ENCODE measurements at places on chromosomes 6 and 20.

- no peaks in the 10 kb centered on the region for H3K36me3 ChIP-seq
- H3K4me3 ChIP-seq, result no peak overlapping the region
- no peaks in the 10 kb centered on the region for H3K4me1 ChIP-seq
- H3K27ac ChIP-seq, result no peak overlapping the region
- no peaks in the 10 kb centered on the region for H3K27me3 ChIP-seq
- DNase-seq, result no peak
Measured at GRCh38 chr6:155201461-155202226, 62.2 kb upstream of the CLDN20 start.

DNA sequence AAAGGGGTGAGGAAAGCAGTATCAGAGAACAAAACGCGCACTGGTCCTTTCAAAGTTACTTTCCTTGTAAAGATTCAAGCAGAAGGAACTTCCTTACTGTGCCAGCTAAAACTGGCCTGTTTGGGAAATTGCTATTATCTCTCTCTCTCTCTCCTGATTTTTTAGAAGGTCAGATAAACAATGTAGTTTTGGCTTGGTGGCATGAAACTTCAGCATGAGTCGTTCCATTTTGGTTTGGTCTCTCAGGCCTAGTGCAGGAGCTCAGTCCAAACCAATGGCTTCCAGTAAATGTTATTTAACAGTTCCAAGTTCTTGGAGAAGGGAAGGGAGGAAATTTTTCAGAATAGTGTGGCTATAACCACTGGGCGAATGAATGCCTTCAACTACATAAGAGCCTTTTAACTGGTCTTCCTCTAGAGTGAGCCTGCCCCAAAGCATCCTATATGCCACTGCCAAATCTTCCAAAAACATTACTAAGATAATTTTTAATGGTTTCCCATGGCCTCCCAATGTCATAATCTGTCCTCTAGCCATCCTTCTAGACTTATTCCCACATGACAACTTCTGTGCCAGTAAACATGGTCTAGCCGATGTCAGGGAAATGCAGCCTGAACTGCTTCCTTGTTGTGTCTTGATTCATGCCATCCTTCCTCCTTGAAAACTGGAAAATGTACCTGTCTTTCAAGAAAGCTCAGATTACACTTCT lies 9.1 kb upstream of the SNX9 start:
- H3K4me3 ChIP-seq, result no peak overlapping the region
- DNase-seq, result no peak
- H3K27ac ChIP-seq, result no peak overlapping the region
- peaks cover 19% of the 10 kb centered on the region for H3K4me1 ChIP-seq
- no peaks in the 10 kb centered on the region for H3K36me3 ChIP-seq
- no peaks in the 10 kb centered on the region for H3K27me3 ChIP-seq

GRCh38 chr6:131968656-131969055 lies 17.5 kb upstream of the CCN2 start:
- no peak overlapping the region for H3K4me3 ChIP-seq
- H3K27ac ChIP-seq, result no peak overlapping the region
- H3K27me3 ChIP-seq, result no peaks in the 10 kb centered on the region
- DNase-seq, result no peak
- H3K36me3 ChIP-seq, result no peaks in the 10 kb centered on the region

GRCh38 chr6:168400037-168400436 lies 40.9 kb upstream of the SMOC2 start:
- no peak overlapping the region for H3K4me3 ChIP-seq
- no peaks in the 10 kb centered on the region for H3K4me1 ChIP-seq
- no peaks in the 10 kb centered on the region for H3K36me3 ChIP-seq

- H3K4me3 ChIP-seq, result no peak overlapping the region
- H3K4me1 ChIP-seq, result no peaks in the 10 kb centered on the region
- no peaks in the 10 kb centered on the region for H3K36me3 ChIP-seq
- H3K27ac ChIP-seq, result no peak overlapping the region
- H3K27me3 ChIP-seq, result peaks cover 56% of the 10 kb centered on the region
- DNase-seq, result no peak
Measured at GRCh38 chr20:40682104-40682981, 6.7 kb downstream of the MAFB start.

- H3K27me3 ChIP-seq, result peaks cover 7% of the 10 kb centered on the region
- no peaks in the 10 kb centered on the region for H3K36me3 ChIP-seq
- no peak for DNase-seq
- H3K4me1 ChIP-seq, result no peaks in the 10 kb centered on the region
Measured at GRCh38 chr6:82843291-82843885, 222.3 kb downstream of the UBE3D start.

GRCh38 chr20:47991875-47992488 lies 206.7 kb upstream of the SULF2 start:
- no peak overlapping the region for H3K27ac ChIP-seq
- DNase-seq, result no peak
- no peak overlapping the region for H3K4me3 ChIP-seq
- no peaks in the 10 kb centered on the region for H3K36me3 ChIP-seq
- peaks cover 12% of the 10 kb centered on the region for H3K27me3 ChIP-seq

GRCh38 chr20:23393996-23394775 lies 27.1 kb downstream of the NAPB start:
- H3K27me3 ChIP-seq, result no peaks in the 10 kb centered on the region
- no peak overlapping the region for H3K4me3 ChIP-seq
- H3K27ac ChIP-seq, result no peak overlapping the region
- peaks cover 39% of the 10 kb centered on the region for H3K36me3 ChIP-seq
- no peak for DNase-seq

Data from T-cell (primary cell).